Activated CD4-positive, alpha-beta T cell treated with anti-CD3 and anti-CD28 coated beads, Interleukin-2, amount 10 ng/mL, durations not matched to agents 7 days and 5 days (primary cell): ENCODE measurements at places on chromosomes 1 and 21.

DNA sequence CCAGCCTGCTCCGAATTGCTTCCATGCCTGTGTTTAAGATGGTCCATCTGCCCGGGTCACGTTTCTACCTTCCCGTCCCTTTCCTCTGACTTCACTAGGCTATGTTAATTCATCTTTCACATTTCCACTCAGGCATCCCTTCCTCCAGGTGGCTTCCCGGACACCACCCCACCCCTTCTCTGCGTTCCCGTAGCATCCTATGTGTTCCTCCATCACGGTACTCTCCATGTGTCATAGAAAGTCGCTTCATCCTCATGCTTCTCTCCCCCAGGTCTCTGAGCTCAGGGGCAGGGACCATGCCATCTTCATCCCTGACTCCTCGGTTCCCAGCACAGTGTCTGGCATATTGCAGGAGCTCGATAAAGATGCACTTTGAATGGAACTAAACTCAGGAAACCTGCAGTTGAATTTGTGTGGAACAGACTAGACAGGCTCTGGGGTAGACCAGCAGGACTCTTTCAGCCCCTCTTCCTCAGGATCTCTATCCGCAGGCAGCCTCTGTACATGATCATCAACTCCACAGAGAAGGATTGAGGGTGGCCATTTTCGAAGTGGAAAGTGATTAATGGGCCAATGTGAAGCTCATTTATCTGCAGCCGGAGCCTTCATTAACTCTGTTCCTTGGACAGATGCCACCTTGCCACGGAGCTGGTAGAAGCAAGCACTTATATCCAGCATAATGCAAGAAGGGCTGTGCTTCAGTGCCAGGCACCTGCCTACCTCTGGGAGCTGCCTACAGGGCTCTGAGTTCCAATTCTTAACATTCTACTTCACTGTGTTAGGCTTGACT is 9.1 kb downstream of the C1orf226 start:
- DNase-seq = no peak

- no peak for DNase-seq
These were observed 147.0 kb downstream of the ST6GALNAC5 start for GRCh38 chr1:77014073-77014788.

- DNase-seq = no peak
These were observed 37.4 kb downstream of the AGPAT3 start for GRCh38 chr21:43902441-43902840.

- DNase-seq = no peak
These were observed 53.8 kb downstream of the B3GALNT2 start for GRCh38 chr1:235450433-235450832.

- DNase-seq = no peak
These were observed 109.1 kb upstream of the DNAH14 start for GRCh38 chr1:224820341-224820740.
